Brain microvascular endothelial cell (primary cell): ENCODE measurements at places on chromosomes 11 and 22.

- DNase-seq = no peak
These were observed 599 bp downstream of the SIK3 start for GRCh38 chr11:117097389-117098268.

GRCh38 chr11:45343444-45343843 is 57.3 kb upstream of the SYT13 start:
- DNase-seq = no peak

DNA sequence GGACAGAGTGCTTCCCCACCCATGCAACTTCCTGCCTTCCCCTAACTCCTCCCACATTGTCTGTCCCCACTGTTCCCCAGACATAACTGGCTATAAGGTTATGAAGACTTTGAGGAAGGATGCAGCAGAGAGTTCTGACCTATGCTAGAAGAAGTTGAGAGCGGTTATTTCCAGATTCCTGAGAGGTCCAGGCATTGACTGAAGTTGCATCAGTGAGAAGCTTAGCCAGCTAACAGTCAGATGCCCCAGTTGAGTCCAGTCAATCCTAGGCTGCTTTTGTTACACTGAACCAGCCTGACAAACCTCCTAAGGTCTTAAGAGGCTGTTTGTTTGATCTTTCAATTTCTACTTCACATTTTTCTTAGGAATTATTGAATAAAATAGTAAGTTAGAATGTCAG is 937.9 kb upstream of the CCDC90B start:
- DNase-seq = no peak

DNA sequence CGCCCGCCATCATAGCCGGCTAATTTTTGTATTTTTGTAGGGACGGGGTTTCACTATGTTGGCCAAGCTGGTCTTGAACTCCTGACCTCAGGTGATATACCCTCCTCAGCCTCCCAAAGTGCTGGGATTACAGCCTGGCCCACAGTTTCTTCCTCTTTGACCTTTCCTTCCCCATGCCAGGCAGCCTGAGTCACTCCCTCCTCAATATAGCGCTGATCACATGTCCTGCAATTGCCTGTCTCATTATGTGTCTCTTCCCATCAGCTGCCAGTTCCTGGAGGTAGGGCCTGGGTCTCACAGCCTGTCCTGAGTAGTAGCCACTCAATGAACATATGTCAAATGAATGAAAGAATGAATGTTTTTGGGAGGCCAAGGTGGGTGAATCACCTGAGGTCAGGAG is 43.0 kb upstream of the CCDC134 start:
- DNase-seq = no peak

DNA sequence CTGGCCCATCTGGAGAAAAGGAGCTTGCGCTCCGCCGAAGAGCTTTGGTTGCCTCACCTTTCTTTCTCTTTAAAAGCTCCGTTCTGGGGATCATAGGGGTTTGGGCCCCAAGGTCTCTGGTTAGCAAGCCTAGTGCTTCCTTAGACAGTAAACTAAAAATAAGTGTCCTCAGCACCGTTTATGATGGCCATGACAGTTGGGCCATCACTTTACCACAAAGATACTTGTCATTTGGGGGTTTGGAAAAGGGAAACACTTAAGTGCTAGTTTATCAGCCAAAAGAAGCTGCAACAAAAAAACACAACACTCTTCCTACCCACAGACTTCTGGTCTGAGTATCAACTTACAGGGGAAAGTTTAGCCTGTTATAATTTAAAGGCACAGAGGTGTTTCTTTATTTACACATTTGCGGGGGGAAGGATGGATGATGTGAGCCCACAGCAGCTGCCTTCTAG is 88.4 kb upstream of the CD44 start:
- no peak for DNase-seq

DNA sequence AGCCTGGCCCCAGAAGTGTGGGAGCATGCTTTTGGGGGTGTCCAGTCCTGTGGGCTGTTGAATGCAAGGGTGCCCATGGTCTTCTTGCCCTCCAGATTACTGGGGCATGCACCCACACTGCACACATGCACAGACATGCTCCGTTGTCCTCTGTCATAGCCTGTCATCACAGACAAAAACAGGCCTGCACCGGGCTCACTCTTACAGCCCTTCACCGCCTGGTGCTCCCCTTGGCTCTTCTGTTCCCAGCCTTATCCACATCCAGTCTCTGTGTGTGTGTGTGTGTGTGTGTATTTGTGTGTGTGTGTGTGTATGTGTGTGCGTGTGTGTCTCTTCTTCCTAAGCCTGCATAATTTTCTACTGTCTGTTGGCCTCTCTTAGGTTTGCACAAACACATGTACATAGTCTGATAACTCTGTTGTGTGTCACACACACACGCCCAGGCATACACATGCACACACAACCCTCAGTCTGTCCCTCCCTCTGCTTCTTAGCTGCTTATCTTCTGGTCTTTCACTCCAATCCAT is 23.4 kb upstream of the NECTIN1 start:
- no peak for DNase-seq

DNA sequence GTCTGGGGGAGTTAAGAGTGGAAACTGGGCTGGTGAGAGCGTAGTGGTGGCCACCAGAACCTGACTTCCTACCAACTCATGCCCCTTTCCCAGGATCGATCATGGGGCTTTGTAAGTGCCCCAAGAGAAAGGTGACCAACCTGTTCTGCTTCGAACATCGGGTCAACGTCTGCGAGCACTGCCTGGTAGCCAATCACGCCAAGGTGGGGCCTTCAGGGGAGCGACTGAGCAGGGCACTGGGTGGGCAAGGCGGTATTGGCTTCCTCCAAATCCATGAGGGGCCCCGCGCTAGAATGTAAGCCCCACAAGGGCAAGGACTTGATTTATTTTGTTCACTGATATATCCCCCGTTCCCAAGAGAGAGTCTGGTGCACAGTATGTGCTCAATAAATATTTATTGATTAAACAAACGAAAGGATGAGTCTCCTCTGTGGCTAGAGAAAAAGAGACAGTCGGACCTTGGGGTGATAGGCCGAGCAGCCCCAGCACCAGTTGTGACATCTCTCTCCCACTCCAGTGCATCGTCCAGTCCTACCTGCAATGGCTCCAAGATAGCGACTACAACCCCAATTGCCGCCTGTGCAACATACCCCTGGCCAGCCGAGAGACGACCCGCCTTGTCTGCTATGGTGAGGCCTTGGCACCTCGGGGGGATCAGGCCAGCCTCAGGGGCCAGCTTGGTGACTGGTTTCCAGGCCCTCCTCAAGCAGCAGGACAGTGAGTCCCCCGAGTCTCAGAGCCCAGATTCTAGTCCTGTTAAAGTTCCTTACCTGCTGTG is 765 bp downstream of the ZFPL1 start:
- no peak for DNase-seq

DNA sequence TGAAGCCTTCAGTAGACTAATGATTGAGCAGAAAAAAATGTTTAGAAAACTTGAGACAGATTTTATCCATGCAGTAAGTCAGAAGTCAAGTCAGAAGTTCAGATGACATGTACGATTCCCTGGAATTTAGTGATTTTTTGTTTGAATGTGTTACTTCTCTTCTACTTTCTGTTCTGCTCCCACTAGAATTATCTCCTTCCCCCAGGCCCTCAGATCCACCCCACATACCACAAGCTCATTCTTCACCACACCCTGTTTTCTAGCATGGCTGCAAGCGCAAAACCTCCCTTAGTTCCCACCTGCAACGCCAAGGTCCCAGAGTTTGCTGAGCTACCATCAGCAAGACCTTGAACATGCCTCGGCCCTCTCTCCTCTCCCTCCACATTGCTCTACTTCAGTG is 64.1 kb downstream of the KCNJ1 start:
- DNase-seq = no peak

DNA sequence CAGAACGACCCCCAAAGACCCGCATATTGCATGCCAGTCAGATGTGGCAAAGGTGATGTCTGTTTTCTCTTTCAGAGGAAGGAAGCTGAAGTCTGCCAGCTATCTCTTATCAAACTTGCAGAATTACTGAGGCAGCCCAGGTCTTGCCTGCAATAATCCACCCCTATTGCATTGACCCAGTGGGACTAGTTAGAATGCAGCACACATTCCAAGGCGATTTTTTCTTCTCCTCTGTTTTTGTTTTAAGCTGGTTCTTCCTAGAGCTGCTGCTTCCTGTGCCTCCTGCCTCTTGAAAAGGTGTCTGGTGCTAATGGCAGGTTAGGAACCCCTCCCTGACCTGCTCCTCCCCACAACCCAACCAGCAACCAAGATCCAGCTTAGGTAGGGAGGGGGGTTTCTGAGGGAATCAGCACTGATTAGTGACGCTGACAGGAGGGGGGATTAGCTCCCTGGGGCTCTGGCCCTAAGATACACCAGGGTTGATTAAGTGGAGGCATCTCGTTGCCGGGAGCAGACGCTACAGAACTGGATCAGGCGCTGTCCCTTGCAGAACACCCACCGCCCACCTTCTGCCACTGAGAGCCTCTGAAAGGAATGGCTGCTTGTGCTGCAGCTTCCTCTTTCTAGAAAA is 2.8 kb downstream of the NTM start:
- DNase-seq = no peak

- no peak for DNase-seq
These were observed 16.7 kb downstream of the INCENP start for GRCh38 chr11:62140304-62141110.

DNA sequence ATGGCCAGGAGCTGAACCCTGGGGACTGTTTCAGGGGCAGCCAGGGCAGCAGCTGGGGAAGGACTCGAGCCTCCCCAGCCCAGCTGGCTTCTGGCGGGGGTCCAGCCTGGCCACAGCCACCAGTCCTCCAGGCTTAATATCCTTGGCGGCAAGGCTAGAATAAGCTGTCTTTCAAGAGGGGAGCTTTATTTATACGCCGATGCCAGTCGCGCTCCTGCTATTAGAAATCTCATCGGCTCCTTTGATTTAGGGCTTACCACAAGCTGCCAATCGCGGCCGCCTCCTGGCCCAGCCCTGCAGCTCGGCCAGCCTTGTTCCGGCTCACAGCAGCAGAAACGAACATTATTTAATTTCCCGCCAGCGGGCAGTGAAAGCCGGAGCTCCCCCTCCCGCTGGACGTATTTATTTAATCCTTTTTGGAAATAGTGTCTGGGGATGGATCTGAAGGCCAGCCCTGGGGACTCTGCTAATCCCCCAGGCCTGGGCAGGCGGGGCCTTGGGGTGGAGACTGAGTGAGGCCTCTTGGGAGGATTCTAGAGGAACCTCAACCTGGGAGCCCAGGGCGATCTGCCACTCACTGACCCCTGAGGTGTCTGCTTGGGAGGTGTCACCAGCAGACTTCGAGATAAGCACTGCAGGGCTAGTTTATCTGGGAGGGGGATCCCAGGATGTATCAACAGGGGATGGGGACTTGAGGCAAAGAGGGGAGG is 363.1 kb downstream of the MN1 start:
- DNase-seq = no peak

- peak; percentile 16 for DNase-seq
These were observed 109.2 kb downstream of the CSNK2A3 start for GRCh38 chr11:11243590-11244469.

DNA sequence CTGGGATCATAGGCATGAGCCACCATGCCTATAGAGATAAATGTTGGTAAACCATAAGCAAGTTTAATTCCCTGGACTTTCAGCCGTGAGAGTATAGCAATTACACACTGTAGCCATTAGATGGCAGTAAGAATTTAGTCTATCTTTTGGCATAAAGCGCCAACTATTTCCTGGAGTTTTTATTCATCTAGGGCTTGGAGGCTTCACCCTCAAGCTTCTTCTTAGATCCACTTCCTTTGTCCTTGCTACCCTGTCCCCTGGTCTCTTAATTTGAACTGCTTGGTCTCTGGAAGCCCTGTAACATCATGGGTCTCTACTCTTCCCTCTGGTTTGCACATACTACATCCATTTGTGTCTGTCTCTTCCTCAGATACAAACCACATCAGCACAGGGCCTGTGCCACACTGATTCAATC is 38.2 kb downstream of the OR10A6 start:
- DNase-seq = peak; percentile 46

DNA sequence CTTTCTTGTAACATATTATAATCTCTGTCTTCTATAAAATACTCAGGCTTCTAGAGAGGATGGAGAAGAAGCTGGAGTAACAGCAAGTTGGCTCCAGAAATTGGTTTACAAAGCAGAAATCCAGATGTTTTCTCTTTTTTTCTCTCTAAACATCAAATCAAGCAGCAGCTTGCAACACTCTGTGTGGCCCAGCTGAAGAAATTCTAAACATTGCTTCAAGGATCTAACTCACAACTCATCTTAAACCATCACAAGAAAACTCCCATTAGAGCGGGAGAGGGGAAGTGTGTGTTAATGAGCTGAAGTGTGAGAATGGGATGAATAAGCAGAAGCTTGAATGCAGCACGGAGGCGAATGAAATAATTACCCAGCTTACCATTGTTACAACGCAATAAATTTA is 146.5 kb downstream of the OPCML start:
- DNase-seq = no peak

- DNase-seq = no peak
These were observed 21.6 kb downstream of the PDGFB start for GRCh38 chr22:39223091-39223710.

GRCh38 chr11:11982461-11982860 is 26.0 kb downstream of the DKK3 start:
- DNase-seq = no peak

- no peak for DNase-seq
These were observed 56.2 kb downstream of the CYP2R1 start for GRCh38 chr11:14835496-14836492.

GRCh38 chr22:34380532-34380931 is 460.3 kb upstream of the LARGE1 start:
- no peak for DNase-seq

DNA sequence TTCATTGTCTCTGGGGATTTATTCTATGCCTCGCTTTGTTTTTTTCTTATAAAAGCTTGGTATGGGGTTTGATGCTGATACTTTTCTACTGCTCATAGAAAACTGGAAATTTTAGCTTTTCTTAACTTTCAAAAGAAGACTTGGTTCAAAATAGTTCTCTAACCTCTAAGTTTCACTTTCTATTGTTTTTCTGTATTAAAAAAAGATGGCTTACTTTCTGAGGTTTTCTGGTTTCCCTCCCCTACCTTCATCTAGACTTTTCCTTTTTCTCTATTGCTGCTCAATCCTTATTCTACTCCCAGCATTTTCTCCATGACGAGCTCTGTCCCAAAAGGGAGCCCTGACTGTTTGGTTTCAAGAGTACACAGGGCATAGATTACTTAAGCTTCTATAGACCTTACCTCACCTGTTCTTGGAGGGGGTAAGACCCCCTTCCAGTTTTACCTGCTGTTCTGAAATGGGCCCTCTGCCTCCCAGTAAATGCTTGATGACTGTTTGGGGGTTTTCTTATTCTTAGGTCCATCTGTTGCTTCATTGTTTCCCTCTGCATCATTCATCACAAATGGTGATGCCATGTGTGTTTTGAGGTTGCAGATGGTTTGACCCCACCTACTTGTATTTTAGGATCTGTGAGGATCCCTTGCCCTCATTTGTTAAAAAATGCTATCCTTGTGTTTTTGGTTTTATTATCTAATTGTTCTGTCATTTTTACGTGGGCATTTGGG is 29.5 kb downstream of the DNHD1 start:
- no peak for DNase-seq
